Activated T-helper 2 cell treated with anti-CD3 and anti-CD28 coated beads, Interferon-gamma antibody, Interleukin-2, Interleukin-4, amounts not matched to agents 10 μg/mL and 5 μg/mL and 100 μg/mL, durations not matched to agents 14 hours and 24 hours and 36 hours (primary cell): ENCODE measurements at places on chromosomes 6 and 20.

DNA sequence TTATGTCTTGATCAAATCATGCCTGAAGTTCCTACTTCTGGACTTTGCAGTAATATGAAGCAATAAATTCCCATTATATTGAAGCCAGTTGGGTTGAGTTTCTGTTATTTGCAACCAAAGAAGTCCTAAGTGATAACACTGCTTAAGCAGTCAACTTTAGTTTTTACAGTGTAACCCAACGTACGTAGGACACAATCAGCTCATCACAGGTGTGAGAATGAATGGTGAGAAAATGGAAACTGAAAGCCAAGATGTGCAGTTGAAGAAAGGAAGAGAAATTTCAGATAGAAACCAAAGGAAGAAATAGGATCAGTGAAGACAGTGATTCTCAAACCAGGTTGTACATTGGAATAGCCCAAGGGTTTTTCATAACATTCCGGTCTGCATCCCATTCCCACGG is 211.4 kb upstream of the ZFP64 start:
- H3K36me3 ChIP-seq, result no peaks in the 10 kb centered on the region
- H3K27ac ChIP-seq, result no peak overlapping the region
- DNase-seq, result no peak
- H3K4me3 ChIP-seq, result no peak overlapping the region
- H3K27me3 ChIP-seq, result no peaks in the 10 kb centered on the region
- H3K4me1 ChIP-seq, result peaks cover 30% of the 10 kb centered on the region

DNA sequence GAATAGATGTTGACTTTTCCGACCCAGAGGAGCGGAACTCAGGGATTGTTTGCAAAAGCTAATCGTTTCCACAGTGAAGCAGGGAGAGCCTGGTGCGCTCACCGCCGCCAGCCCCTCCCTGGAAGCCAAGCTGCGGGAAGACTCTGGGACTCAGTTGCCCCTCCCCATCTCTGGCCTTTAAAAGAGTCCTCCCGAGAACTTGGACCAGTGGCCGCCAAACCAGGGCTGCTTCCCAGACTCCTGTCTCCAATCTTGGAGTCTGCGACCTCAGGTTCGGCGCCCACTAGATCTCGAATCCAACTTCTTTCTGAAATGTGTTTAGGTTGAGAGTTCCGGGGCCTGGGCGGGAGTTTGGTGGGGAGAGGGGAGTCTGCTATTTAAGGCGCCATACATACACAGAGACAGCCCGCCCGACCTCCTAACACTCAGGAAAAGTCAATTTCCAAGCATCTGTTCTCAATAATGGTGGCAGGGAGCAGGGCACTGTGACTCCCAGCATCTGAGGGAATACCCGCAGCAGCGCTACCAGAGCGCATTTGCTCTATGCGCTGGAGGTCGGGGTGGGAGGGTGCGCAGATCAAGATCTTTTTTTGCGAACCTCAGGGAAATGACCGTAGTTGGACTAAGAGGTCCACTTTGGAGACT is 800 bp upstream of the GRIK2 start:
- peaks cover 40% of the 10 kb centered on the region for H3K27me3 ChIP-seq
- no peak for DNase-seq
- H3K36me3 ChIP-seq, result no peaks in the 10 kb centered on the region
- no peaks in the 10 kb centered on the region for H3K4me1 ChIP-seq

DNA sequence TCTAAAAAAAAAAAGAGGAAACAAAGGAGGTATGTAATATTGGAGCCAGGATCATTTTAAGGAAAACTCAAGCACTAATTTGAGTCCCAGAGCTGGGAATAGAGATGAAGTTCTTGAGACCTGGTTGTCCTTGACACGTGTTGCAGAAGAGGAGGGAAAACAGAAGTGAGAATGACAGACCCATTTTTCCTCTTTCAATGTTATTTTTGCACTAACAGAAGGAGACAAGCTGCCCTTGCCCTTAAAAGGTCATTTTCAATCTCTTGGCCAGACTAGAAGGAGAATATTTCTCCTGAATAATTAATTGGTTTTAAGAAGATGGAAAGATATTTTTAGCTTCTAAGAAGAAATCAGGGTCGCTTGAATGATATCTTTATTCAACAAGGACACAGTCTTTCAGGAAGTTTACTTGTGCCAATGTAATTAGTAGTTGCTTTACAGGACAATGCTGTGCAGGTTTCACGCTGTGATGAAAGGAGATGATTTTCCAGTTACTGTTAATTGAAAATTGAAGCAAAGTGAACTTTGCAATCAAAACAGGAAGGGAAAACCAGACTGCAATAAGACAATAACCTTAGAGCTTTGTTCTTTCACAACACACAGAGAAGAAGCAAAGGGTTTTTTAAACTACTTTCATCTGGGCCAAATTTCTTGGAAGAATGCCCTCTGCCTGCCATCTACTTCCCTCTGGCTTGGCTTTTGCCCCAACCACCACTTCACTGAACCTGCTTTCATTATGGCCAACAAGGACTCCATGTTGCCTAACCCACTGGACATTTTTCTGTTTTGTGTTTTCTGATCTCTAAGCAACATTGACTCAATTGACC is 107.8 kb upstream of the SHLD1 start:
- H3K4me1 ChIP-seq, result peaks cover 28% of the 10 kb centered on the region
- no peaks in the 10 kb centered on the region for H3K27me3 ChIP-seq
- no peak for DNase-seq
- H3K4me3 ChIP-seq, result no peak overlapping the region
- H3K36me3 ChIP-seq, result peaks cover 3% of the 10 kb centered on the region

- peaks cover 13% of the 10 kb centered on the region for H3K36me3 ChIP-seq
- H3K4me3 ChIP-seq, result no peak overlapping the region
- no peak overlapping the region for H3K27ac ChIP-seq
- no peak for DNase-seq
Measured at GRCh38 chr6:154257067-154257466, 99.5 kb downstream of the IPCEF1 start.

GRCh38 chr6:47679322-47679906 is 19.0 kb upstream of the ADGRF4 start:
- no peaks in the 10 kb centered on the region for H3K36me3 ChIP-seq
- H3K4me1 ChIP-seq, result no peaks in the 10 kb centered on the region
- peaks cover 6% of the 10 kb centered on the region for H3K27me3 ChIP-seq

DNA sequence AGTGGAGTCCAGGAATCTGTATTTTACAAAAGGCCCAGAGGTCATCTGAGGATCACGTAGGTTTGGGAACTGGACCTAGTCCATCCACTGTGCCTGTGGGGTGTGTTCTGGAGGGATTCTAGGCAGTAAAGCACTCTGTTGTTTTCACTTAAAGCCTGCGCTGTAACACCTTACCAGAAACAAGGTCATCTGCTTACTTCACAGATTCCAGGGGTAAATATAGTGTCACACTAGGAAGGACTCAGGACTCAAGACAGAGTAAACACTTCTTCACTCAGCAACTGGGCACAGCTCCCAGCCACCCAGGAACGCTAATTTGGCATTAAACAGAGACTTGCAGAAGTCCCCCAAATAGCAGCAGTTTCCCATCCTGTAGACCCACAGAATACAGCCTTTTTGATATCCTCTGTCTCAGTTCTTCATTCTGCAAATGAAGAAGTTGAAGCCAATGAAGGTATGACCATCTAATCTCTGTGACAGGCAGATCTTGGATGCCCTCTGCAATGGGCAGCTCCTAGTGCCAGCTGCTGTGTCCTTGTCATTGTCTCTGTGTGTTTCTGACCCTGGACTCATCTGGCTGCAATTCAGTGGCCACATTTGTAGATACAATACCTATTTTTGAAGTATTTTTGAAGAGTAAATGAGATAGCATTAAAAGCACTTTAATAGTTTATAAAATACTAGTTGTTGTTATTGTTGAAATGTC is 129.1 kb downstream of the SLC24A3 start:
- no peaks in the 10 kb centered on the region for H3K4me1 ChIP-seq

- H3K36me3 ChIP-seq, result peaks cover 20% of the 10 kb centered on the region
- no peak overlapping the region for H3K27ac ChIP-seq
- peaks cover 6% of the 10 kb centered on the region for H3K4me1 ChIP-seq
- DNase-seq, result no peak
- no peaks in the 10 kb centered on the region for H3K27me3 ChIP-seq
- H3K4me3 ChIP-seq, result no peak overlapping the region
Measured at GRCh38 chr6:21201637-21202350, 391.8 kb upstream of the SOX4 start.

DNA sequence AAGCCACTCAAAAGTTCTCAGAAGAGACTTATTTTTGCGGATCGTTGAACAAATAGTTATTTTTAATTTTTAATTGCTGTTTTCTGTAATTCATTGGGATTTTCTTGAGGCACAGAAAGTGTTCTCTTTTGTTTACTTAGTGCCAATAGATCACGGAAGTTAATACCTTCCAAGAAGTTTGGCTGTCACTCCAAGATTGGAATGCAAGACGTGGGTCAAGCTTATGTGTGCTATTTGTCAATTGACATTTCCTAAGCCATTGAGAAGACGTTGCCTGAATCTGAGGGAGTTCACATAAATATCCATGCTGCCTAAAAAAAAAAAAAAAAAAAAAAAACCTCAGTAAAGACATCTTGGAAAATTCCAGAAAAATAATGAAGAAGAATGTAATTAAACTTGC is 1071.4 kb upstream of the ADGRB3 start:
- no peak for DNase-seq
- H3K4me1 ChIP-seq, result no peaks in the 10 kb centered on the region
- no peak overlapping the region for H3K4me3 ChIP-seq
- H3K27ac ChIP-seq, result no peak overlapping the region

GRCh38 chr6:111113336-111114086 is 26.2 kb downstream of the SLC16A10 start:
- no peaks in the 10 kb centered on the region for H3K27me3 ChIP-seq
- H3K4me3 ChIP-seq, result no peak overlapping the region
- H3K27ac ChIP-seq, result peak overlapping the region; percentile 70
- peaks cover 12% of the 10 kb centered on the region for H3K4me1 ChIP-seq
- DNase-seq, result no peak
- no peaks in the 10 kb centered on the region for H3K36me3 ChIP-seq

- no peak for DNase-seq
- peaks cover 5% of the 10 kb centered on the region for H3K27me3 ChIP-seq
- H3K4me3 ChIP-seq, result no peak overlapping the region
- H3K36me3 ChIP-seq, result no peaks in the 10 kb centered on the region
- H3K27ac ChIP-seq, result no peak overlapping the region
- no peaks in the 10 kb centered on the region for H3K4me1 ChIP-seq
Measured at GRCh38 chr20:24686156-24686555, 216.7 kb downstream of the SYNDIG1 start.

GRCh38 chr6:137200288-137200687 is 18.9 kb downstream of the IFNGR1 start:
- no peak for DNase-seq
- no peaks in the 10 kb centered on the region for H3K27me3 ChIP-seq

DNA sequence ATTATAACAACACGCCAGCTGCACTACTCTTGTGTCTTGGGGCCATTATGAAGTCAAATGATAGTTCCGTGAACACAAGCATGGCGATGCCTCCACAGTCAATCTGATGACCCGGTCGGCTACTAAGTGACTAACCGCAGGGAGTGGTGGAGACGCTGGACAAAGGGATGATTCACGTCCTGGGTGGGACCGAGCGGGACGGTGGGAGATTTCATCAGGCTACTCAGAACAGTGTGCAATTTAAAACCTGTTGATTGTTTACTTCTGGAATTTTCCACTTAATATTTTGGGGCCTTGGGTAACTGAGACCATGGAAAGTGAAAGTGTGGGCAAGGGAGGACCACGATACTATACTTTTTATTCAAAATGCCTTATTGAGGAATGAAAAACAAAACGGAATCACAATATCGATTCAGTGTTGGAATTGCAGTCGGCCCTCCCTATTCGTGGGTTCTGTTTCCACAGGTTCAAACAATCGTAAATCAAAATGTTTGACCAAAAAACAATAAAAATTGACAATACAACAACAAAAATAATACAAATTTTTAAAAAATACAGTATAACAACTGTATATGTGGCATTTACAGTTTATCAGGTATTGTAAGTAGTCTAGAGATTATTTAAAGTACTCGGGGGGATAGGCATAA is 66.5 kb downstream of the MYLK4 start:
- H3K36me3 ChIP-seq, result no peaks in the 10 kb centered on the region
- no peak overlapping the region for H3K27ac ChIP-seq
- no peaks in the 10 kb centered on the region for H3K4me1 ChIP-seq
- no peaks in the 10 kb centered on the region for H3K27me3 ChIP-seq
- H3K4me3 ChIP-seq, result no peak overlapping the region
- no peak for DNase-seq

DNA sequence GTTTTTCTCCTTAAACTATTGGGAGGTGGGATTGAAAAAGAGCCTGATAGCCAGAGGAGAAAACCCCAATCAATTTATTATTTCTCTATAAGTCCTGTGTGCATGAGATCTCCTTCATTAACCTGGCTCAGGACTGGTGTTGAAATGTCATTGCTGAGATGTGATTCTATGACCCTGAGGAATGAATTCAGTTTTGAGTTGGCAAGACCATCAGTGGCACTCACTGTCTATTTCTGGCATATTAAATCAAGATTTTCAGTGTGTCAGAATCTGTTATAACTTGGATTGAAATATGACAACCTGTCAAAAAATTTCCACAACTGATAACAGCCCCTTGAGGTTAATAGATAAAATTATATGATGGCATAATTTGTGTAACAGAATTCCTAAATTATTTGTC is 431.1 kb downstream of the TFAP2B start:
- H3K4me1 ChIP-seq, result no peaks in the 10 kb centered on the region
- no peaks in the 10 kb centered on the region for H3K36me3 ChIP-seq
- no peaks in the 10 kb centered on the region for H3K27me3 ChIP-seq
- no peak overlapping the region for H3K4me3 ChIP-seq
- DNase-seq, result no peak

- H3K36me3 ChIP-seq, result peaks cover 20% of the 10 kb centered on the region
- no peaks in the 10 kb centered on the region for H3K27me3 ChIP-seq
- H3K4me3 ChIP-seq, result no peak overlapping the region
- peaks cover 15% of the 10 kb centered on the region for H3K4me1 ChIP-seq
- H3K27ac ChIP-seq, result no peak overlapping the region
Measured at GRCh38 chr20:25723975-25724374, 27.3 kb upstream of the ZNF337 start.

- H3K36me3 ChIP-seq, result no peaks in the 10 kb centered on the region
- H3K4me1 ChIP-seq, result no peaks in the 10 kb centered on the region
- H3K27ac ChIP-seq, result no peak overlapping the region
- DNase-seq, result no peak
- H3K4me3 ChIP-seq, result no peak overlapping the region
- H3K27me3 ChIP-seq, result no peaks in the 10 kb centered on the region
Measured at GRCh38 chr6:50925548-50925947, 106.9 kb downstream of the TFAP2B start.

GRCh38 chr6:15362274-15363160 is 116.6 kb downstream of the JARID2 start:
- no peak for DNase-seq
- peaks cover 42% of the 10 kb centered on the region for H3K36me3 ChIP-seq
- no peaks in the 10 kb centered on the region for H3K27me3 ChIP-seq
- H3K4me1 ChIP-seq, result peaks cover 40% of the 10 kb centered on the region
- H3K4me3 ChIP-seq, result no peak overlapping the region
- H3K27ac ChIP-seq, result no peak overlapping the region
